ENCODE measurements at places on chromosomes 7 and 10.

DNA sequence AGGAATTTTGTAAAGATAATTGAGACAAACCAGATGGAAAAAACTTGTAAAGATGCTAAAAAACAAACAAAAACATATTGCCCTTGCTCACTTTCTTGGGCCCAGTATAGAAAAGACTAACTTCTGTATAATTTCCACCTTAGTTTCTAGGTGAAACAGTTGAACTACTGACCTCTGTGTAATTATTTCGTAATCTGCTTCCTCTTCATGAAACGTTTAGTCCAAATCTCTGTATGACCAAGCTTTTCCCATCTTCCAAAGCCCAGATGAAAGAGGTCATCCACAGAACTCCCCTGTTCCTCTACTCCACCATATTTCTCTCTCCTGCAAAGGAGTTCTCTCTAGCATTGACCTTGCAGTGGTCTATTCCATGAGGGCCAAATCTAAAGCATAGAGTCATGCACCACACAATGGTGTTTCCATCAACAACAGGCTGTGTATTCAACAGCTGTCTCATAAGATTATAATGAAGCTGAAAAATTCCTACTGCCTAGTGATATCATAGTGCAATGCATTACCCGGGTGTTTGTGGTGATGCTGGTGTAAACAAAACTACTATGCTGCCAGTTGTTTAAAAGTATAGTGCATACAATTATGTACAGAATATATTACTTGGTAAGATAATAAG lies 647.6 kb downstream of the TNS3 start:
- no peak for DNase-seq

- DNase-seq = no peak
These were observed 23.4 kb downstream of the FRMPD2 start for GRCh38 chr10:48251152-48251524.

- DNase-seq = no peak
These were observed 14.5 kb downstream of the VWC2 start for GRCh38 chr7:49787980-49788379.

DNA sequence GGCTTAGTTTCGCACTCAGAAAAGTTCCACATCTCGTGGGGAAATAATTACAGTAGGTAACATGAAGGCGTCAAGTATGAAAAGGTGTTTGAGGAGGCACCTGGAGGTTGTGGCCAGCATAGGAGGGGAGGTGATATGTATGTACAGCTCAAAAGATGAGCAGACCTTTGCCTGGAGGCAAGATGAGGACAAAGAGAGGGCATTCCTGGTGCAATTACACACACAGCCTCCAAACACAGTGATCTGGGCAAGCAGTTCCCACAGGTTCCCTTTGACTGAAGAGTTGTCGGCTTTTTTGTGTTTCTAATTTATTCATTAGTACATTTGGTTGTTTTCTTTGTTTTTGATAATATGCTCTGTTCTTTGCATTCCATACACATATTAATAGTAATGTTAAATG lies 46.9 kb downstream of the CDK14 start:
- no peak for DNase-seq

- DNase-seq = no peak
These were observed 783.2 kb upstream of the LRRN3 start for GRCh38 chr7:110307776-110308175.

GRCh38 chr7:42137941-42138340 lies 99.1 kb downstream of the GLI3 start:
- DNase-seq = no peak

- DNase-seq = peak; percentile 87
These were observed at the start of gene GIMAP8 for GRCh38 chr7:150450491-150451001. TSS of gene GIMAP8 (plus strand) at chr7:150450630. CDS start at chr7:150466699, 16,069 bp downstream.

- peak; percentile 24 for DNase-seq
These were observed 598 bp upstream of the ZEB1 start for GRCh38 chr10:31318382-31318853.

DNA sequence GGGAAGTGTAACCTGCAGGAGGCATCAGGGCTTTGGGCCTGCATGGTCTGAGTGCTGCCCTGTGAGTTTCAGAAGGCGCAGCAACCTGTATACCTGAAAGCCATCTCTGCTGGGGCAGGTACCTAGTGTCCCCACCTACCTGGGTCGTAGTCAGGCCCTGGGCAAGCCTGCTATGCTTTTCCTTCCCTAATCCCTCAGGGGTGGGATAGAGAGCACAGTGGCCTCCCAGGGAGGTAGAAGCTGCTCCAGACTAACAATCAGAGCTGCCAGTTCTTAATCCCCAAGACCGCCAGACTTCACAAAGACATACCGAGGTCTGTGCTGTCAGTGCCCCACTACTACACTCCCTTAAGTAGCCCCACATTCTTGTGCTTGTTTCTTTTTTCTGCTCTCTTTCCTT lies 52.0 kb downstream of the PTEN start:
- no peak for DNase-seq

DNA sequence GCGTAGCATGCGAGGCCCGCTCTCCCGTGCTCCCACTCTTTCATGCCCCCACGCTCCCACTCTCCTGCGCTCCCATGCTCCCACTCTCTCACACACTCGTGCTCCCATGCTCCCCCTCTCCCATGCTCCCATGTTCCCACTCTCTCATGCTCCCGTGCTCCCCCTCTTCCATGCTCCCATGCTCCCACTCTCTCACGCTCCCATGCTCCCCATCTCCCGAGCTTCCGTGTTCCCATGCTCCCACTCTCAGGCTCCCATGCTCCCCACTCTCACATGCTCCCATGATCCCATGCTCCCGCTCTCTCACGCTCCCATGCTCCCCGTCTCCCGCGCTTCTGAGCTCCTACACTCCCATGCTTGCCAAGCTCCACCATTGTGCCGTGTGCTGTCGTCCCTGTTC lies 84.4 kb upstream of the ANLN start:
- no peak for DNase-seq

- peak; percentile 8 for DNase-seq
These were observed 220.1 kb downstream of the PPP1R3A start for GRCh38 chr7:113698556-113699220.

DNA sequence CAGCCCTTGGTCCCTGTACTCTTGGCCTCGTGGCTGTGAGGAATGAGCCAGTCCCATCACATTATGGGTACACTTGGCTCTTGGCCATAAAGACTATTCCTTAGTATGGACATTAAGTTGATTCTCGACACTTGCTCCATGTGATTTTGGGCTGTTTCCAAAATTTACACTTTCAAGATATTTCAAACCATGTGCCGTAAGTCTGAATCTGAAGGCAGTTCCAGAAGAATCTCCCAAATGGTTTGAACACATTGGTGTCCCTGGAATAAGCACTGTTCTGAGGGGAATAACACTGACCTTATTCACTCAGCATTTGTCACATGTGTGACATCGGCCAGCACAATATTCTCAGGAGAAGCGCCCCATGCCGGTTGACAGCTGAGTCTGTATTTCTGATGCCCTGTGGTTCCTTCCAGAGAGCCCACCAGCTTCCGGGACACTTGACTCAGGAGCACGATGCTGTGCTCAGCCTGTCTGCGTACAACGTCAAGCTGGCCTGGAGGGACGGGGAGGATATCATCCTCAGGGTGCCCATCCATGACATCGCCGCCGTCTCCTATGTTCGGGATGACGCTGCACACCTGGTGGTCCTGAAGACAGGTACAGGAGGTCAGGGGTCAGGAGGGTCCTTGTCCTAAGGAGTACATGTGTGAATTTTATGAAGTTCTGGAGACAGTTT lies 24.6 kb downstream of the NACAD start:
- no peak for DNase-seq

DNA sequence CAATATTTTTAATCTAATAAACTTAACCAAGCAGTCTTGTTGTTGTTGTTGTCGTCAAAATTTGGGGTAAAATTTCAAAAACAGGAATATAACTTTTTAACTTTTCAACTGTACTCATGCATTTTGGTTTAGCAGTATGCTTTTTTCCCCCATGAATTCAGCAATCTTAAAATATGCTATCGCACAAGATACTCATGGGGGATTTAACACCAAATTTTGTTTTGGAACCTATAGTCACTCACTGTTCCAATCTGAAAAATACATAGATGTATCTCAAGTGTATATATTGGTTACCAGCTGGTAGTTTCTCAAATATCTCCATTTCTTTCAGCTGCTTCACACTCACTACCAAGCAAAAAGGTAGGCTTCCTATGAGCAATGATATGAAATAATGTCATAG lies 91.4 kb upstream of the PIK3CG start:
- no peak for DNase-seq

- DNase-seq = no peak
These were observed 277.0 kb downstream of the INHBA start for GRCh38 chr7:41425926-41426325.

DNA sequence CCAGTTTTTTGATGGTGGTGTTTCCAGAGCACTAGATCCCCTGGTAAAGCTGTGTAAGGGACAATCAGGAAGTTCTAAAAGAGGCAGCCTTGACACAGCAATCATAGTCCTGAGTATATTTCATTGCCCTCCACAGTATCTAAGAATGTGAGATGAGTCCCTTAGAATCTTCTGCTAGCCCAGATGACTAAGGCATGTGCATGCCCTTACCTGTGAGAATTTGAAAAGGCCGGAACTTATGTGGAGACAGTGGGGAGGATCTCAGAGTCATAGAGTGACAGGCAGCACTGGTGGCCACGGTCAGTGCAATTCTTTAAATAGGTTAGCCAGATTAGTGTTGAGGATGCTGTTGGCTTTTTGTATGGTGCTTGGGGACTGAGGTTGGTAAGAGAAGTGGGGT lies 361.4 kb upstream of the VSTM2A start:
- no peak for DNase-seq

DNA sequence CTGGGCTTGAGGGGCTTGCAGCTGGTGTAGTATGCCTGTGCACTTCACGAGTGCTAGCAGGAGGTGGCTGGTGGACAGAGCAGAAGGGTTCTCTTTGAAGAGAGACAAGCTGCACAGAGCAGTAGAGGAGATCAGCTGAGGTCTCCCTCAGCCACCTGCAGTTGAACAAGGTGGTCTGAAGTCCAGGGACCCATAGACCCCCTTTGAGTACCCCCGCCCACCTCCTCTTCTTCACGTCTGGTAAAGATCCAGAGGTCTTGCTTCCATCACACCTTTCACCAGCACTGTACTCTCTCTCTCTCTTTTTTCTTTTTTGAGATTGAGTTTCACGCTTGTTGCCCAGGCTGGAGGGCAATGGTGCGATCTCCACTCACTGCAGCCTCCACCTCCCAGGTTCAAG lies 157.2 kb downstream of the GFRA1 start:
- DNase-seq = no peak

DNA sequence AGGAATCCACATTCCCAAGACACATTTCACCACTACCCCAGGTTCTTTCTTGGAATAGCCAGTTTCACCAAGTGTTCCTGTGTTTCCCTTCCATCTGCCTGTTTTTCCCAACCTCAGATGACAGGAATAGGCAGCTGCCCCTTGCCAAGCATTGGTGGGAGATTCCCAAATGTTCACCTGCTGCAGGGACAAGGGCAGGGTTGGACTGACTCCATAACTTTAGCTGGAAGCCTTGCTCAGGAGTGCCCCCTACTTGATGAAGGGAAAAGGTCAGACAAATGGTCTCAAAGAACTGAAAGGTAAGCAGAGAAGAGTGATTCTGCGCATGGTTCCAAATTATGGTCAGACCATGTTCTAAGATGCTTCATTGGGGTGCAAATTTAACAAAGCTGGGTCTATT lies 45.1 kb upstream of the LYZL1 start:
- DNase-seq = no peak

- no peak for DNase-seq
These were observed 9.1 kb downstream of the LAMB1 start for GRCh38 chr7:107993891-107994291.

DNA sequence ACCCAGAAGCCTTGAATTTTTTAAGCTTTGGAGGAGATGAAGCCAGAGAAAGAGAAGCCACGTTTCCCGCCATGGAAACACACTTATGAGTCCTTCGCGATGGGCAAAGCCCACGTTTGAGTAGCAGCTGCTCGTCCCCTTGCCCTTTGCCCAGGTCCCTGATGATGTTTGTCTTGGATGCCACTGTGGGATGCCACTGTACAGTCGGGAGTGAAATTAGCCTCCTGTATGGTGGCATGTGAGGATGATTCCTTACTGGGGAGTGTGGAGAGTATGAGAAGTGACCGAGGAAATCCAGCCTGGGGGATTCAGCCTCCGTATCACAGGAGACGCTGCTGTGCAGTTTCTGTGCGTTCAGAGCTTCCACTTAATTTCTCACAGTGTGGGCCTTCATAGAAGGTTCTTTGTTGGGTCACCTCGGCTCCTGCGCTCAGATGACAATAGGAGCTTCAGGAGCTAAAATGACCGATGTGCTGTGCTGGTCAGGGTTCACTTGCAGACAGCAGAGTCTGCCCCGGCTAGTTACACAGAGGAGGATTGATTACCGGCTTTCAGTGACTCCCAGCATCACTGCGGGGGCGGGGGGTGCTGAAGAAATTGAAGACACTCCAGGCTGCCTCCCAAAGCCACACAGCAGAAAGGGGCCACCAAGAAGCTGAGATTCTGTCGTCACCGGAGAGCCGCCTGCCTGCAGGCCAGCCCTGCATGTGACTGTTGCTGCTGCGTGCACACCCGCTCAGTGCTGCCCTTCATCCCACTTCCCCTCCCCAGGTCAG lies 122.1 kb upstream of the SFMBT2 start:
- no peak for DNase-seq

- DNase-seq = no peak
These were observed 266.6 kb downstream of the ELFN1 start for GRCh38 chr7:1936531-1937251.

- DNase-seq = no peak
These were observed 18.2 kb upstream of the PDK4 start for GRCh38 chr7:95614442-95614940.

GRCh38 chr10:78774999-78775711 lies 293.6 kb upstream of the ZMIZ1 start:
- DNase-seq = no peak

GRCh38 chr7:156792611-156793010 lies 100.4 kb downstream of the LMBR1 start:
- DNase-seq = no peak

DNA sequence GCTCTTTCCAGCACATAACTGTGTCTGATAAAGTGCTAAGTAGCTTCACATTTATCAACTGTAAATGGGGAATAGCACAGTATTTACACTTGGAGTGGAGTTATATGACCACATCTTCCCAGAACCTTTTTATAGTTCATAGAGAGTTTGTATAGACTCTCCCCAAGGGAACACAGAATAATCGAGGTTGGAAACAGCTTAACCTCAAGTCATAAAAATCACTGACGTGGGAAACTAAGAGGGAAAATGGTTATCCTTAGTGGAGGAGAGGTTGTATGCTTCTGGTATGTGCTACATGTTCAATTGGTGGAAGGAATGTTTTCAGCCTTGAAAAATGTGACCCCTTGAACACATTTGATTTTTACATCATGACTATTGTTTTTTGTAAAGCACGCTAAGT lies 167.9 kb upstream of the KIAA1217 start:
- DNase-seq = no peak

DNA sequence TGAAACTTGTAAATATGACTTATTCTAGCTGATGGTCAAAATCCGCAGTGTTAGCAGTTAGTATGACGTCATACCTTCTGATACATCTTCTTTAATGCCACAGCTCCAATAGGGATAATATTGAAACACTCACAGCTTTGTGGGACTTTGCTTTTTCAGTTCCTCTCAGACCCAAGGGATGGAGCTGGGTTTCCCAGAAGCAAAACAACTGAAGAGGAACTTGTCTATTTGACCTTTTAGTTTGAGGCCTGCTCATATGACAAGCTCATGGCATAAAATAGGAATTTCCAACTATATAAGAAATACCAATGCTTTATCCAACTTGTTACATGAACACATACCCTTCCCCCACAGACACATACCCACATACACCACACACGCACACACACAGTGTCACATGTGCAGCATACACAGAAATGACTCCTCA lies 31.6 kb upstream of the C10orf67 start:
- peak; percentile 94 for DNase-seq

GRCh38 chr7:128120116-128120515 lies 88.9 kb upstream of the LRRC4 start:
- no peak for DNase-seq
